ENCODE measurements at places on chromosomes 2 and 18.

DNA sequence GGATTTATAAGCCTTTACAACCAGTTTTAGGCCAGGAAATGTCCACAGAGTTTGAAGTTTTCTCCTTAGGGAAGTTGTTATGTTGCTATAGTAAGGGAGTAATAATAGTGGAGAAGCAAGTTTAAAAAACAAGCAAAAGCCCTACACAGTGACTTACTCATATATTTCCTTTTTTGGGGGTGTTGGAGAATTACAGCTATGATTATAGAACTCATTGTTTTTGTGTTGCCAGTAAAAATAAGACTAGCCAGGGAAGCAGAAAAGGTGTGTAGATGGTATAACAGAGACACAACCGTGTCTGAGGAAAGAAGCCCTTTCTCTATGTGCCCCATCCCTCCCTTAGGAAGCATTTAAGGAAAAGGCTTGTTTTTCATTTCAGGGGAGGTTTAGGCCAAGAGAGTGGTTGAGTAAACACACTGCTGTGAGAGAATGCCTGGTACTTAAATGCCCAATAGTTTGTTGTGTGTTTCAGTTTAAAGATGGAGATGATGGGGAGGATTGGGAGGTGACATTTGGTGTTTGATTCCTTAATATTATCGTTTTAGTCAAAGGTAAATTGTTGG is 2.3 kb downstream of the VAPA start:
- no peak for DNase-seq

GRCh38 chr2:210428393-210429179 is 48.0 kb downstream of the LANCL1 start:
- DNase-seq: no peak

DNA sequence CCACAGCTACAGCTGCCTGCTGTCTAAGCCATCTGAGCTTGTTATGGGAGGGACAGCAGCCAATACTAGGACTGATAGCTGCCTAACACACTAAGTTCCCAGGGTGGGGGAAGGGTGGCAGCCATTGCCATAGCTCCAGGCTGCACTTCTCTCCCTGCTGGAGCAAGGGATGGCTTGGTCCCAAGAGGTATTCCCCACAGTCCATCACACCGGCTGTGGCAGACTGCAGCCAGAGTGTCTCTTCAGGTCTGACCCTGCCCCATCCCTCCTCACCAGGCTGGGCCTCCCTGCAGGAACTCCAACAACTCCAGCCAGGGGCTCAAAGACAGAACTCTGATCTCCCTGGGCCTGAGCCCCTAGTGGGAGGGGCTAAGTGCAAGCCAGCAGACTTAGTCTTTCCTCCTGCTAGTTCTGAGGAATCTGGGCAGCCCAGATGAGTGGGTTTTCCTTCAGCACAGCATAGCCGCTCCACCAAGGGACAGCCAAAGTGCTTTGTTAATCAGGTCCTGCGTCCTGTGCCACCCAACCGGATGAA is 632.1 kb downstream of the SOCS6 start:
- no peak for DNase-seq

- no peak for DNase-seq
These were observed 34.7 kb upstream of the ADAM23 start for GRCh38 chr2:206408323-206409320.

Measured in activated gamma-delta T cell treated with anti-CD3 and anti-CD28 coated beads, Interleukin-2, amount 50 U/mL, for 16 hours (primary cell).